Retinal pigment epithelial cell (primary cell): ENCODE measurements at places on chromosomes 7 and 10.

- DNase-seq = no peak
These were observed 161.6 kb upstream of the PPP2R2D start for GRCh38 chr10:131739206-131739605.

DNA sequence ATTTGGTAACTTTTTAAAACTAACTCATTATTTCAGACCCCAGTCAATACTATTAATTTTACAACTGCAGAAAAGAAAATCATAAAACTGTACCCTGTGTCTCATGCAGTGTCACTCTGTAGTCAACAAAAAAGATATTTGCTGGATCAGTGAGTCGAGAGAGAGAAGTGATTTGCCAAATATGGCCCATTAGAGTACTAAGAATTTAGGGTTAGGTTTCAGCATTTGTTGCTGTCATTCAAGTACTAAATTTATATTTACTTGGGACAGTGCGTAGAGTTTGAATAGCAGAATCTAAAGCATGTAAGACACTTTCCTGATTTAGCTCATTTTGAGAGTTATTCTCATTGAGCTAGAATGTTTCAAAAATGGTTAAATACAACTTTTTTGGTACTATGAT is 38.9 kb downstream of the CACNA2D1 start:
- DNase-seq = no peak

DNA sequence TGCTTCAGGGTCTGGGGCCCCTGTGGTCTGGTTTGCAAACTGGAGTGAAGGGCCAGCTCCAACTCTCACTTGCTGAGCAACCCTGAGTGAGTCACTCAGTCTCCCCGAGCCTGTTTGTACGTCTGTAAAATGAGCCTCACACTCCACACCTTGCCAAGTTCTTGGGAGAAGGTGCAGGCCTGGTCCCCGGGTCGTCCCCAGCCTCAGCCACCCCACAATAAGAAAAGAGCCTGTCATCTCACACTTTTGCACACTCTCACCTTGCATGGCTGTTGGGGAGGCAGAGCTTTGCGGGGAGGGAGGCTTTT is 5.2 kb downstream of the GRIFIN start:
- no peak for DNase-seq

DNA sequence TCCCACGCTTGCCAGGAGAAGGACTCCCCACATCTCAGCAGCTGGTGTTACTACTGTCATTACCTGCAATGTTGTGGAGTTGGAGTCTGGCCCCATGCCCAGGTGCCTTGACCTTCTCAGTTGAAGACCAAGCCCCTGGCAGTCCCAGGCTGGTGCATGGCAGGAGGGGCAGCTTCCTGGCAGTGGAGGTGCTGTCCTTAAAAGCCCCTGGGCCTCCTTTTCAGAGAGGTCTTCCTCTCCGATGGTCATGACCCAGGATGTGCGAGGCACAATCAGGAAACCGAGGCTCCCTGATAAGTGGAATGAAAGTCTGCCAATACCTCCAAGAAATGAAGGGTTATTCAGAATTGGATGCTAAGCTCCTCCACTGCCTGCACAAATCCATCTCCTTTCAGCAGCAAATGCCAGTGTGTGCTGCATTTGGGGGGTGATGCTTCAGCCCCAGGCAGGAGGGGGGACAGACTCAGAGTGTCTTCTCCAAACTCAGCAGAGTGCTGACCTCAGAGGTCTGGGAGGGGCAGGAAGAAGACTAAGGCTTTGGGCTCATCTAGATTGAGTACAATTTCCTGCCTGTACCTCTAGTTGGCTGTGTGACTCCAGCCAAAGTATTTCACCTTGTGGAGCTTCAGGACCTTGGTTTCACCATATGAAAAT is 97.0 kb upstream of the DDC start:
- DNase-seq = no peak

DNA sequence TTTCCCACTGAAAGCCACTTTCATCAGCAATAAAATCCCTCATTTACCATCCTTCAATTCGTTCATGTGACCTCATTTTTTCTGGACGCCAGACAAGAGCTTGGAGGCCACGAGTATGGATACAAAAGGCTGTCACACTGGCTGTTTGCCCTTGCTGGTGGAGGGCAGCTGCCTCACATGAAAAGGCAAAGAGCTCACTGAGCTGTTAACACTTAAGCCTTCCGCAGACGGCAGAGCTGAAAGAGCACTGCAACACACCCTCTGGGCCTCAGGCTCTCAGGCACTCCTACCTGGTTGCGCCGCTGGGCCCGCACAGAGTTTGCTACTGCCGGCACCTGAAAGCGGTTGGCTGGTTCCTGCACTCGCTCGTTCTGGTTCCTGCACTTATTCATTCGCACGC is 193.5 kb downstream of the CFTR start:
- DNase-seq = peak; percentile 64

DNA sequence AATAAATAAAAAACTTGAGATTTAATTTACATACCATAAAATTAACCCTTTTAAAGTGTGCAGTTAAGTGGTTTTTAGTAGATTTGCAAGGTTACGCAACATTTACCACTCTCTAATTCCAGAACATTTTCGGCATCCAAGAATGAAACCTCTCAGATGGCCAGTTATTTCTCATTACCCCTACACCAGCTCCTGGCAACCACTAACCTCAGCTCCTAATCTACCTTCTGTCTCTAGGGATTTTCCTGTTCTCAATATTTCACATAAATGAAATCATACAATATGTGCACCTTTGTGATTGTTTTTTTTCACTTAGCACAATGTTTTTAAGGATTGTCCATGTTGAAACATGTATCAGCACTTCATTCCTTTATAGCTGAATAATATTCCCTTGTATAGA is 45.1 kb downstream of the INPP5F start:
- no peak for DNase-seq

DNA sequence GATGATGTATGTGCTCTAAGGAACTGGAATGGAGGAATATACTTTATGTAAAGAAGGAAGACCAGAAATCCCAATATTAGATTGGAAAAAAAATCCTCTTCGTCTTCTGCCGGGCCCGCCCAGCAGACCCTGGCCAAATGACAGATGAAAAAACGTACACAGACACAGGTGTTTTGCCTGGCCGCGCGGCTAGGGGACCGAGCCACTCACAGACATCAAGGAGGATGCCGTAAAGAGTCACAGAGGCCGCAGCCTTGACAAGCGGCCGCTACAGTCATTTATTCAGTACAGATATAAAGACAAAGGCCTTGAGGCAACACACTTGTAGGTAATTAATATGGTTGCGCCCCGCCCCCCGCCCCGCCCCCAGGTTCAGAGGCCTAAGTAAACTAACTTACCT is 594.1 kb downstream of the GRM8 start:
- no peak for DNase-seq

GRCh38 chr10:103500481-103500880 is 7.0 kb downstream of the NEURL1 start:
- DNase-seq = no peak
